ENCODE measurements at places on chromosomes 12 and 14.
A peak's percentile ranks its signal among the peaks of the same experiment; 100 is the strongest.

- no peak for DNase-seq
Measured at GRCh38 chr12:111482462-111482861, 76.7 kb downstream of the SH2B3 start.

GRCh38 chr12:75585330-75585729, 73.9 kb upstream of the KRR1 start:
- DNase-seq: no peak

DNA sequence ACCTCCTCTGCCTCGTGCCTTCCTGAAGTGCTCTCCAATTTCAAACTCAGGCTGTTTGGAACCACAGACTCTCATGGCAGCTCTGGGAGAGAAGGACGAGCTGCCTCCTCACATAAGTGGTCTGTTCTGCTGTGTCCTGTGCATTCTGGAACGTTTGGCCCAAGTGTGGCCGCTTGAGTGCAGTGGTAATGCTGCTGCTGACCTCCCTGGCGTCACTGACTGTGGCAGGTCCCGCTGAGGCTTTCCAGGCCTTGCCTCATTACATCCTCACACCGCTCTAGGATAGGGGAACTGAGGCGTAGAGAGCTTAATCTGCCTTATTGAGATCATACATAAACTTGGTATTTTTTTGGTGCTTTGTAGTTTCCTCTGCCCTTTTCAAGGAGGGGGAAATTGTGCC, 14.2 kb downstream of the CCDC92 start:
- DNase-seq: no peak

- DNase-seq: no peak
Measured at GRCh38 chr12:51470116-51470515, 45.5 kb downstream of the SLC4A8 start.

- DNase-seq: no peak
Measured at GRCh38 chr12:51307655-51308593, 16.1 kb downstream of the BIN2 start.

- DNase-seq: no peak
Measured at GRCh38 chr14:50334211-50334610, 22.1 kb downstream of the DMAC2L start.

- DNase-seq: peak; percentile 83
Measured at GRCh38 chr14:89955022-89955744, 544 bp upstream of the TDP1 start.

- no peak for DNase-seq
Measured at GRCh38 chr14:36067428-36068187, 108.9 kb downstream of the PTCSC3 start.

DNA sequence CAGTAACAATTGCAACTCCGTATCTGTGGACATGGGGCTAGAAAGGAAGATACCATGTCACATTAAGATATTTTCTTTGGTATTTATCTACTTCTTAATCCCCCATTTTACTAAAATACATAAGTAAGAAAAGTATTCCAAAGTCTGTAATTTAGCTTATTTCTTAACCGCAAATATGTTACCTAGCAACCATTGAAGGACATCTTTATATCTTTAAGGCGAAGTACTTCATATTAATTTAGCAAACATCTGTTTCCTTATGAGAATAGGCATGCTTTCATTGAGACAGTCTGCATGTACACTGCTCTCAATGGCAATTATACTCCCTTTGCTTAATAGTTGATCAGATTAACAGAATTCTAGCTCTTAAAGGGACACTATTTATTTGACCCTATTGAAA, 88.8 kb downstream of the NAV3 start:
- DNase-seq: no peak

- no peak for DNase-seq
Measured at GRCh38 chr12:65615118-65615517, 209.2 kb upstream of the HMGA2 start.

- no peak for DNase-seq
Measured at GRCh38 chr12:51730745-51731144, 117.8 kb downstream of the FIGNL2 start.

DNA sequence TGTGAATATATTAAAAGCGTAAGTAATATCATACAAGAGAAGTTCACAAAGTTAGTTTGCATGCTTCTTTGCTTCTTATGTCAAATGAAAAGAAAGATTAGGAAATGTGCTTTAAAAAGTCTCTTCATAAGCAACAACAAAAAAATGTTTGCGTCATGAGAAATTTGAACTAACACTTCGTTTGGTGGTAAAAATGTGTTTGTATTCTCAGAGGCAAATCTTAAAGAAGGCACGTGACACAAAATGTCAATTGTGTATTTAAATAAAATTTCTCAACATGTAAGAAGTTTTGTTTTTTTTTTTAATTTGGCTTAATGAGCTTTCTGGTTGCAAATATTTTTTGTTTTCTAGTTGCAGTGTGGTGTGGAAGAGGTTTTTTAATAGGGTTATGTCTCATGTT, 93.8 kb downstream of the TMTC2 start:
- no peak for DNase-seq

GRCh38 chr12:123513805-123514204, 19.7 kb downstream of the RILPL1 start:
- no peak for DNase-seq

GRCh38 chr14:85317491-85318021, 212.4 kb upstream of the FLRT2 start:
- DNase-seq: no peak

GRCh38 chr12:15268927-15269552, 47.8 kb upstream of the RERG start:
- DNase-seq: peak; percentile 19

GRCh38 chr14:73438993-73439392, 19.4 kb downstream of the NUMB start:
- no peak for DNase-seq

DNA sequence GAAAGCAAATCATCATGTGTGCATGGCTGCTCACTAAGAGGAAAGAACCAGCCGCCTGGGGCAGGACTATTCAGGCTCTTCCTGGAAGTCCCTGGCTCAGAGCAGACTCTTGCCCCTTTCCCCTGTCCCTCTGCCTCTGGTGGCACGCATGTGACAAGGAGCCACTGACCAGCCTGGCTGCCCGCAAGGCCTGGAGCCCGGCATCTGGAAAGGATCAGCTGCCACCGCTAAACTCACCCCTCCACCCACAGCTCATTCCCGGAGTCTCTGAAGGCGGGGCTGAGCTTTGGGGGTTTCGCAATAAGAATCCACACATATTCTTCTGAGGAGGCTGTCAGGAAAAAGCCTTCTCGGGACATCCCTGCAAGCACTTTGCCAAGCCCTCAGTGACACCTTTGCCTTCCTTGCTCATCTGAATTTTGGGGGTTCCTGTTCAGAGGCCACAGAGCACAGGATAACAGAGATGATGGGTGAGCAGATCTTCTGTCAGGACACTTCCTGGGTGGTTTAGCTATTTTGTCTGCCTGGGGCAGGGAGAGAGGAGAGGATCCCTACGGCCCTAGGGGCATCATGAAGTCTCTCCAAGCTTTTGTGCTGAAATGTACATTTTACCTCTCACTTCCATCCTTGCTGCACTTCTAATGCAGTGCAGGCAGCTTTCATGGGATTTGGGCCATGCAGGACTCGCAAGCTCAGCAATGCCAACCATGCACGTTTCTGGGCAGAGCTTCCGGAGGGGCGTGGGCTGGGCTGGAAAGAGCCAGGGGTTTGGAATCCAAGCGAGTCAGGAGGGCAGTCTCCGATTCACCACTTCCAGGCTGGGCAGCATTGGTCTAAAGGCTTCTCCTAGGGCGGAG, 124.8 kb upstream of the MAP1LC3B2 start:
- no peak for DNase-seq

DNA sequence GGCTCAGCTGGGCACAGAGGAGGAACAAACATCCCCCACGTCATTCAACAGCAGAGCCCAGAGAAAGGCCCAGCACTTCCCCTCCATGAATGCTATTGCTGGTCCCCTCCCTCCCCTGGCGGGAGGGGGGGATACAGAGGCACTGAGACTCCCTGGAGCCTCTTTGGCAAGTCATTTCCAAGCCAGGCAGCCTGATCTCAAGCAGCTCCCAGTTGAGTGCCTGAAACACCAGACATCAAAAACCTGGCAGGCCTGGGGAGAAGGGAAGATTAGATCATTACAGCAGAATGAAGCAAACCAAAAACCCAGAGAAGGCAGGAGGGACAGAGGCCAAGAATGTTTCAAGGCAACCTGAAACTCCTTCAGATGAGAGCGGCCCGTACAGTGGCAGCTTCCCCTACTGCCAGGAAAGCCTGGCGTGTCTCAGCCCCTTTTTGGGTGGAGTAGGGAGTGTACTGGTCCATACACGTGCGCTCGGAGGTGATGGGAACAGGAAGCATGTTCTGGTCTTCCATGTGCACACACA, 92.1 kb downstream of the LRRC74A start:
- DNase-seq: peak; percentile 57

DNA sequence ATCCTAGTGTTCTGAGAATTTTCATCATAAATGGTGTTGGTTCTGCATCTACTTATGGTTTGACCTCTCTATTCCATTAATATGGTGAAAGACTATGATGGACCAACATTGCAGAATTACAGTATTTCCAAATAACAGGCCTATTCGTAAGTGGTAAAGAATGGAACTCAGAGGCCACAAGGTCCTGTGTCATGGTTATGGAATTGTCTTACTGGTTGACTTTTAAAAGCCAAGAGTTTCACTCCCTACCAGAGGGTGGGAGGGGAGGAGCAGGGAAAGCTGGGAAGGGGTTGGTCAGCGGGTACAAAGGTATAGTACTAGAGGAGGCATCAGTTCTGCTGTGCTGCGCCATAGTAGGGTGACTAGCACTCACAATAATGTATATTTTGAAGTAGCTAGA, 153.4 kb downstream of the TMEM132D start:
- no peak for DNase-seq

- no peak for DNase-seq
Measured at GRCh38 chr14:91140672-91141071, 26.8 kb downstream of the DGLUCY start.

DNA sequence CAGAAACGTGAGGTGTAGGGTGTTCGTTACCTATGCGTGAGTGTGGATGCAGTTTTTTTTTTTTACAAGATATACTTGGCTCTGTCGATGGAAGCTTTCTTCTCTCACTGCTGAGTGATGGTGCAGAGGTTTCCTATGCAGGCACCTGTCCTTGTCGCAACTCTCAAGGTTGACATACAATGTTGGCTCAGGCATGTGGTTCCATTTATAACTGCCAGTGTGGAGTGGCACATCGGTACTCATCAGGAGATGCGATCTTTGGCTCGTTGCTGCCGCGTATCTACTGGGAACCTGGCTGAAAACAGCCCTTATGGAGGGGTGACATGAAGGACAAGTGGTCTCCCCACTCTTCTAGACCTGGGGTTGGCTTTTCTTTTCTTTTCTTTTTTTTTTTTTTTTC, 109.0 kb downstream of the ZNF664 start:
- no peak for DNase-seq

- no peak for DNase-seq
Measured at GRCh38 chr14:98932431-98933325, 339.3 kb downstream of the BCL11B start.

DNA sequence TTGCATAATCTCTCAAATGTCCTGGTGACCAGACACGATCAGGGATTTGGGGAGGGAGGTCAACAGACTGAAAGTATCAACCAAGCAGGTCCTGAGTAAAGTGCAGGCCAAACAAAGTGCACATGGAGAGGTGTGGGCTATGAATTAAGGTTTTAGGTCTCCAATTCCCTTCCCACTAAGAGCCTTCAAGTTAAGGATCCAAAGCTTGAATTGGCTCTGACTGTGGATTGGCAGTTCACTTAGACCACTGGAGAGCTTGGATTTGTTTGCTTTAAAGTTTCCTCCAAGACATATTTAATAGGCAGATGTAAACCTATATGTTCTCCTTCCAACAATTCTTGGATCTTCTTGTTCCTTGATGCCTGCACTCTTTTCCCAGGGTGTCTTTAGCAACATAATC, 129.6 kb upstream of the IGF1 start:
- DNase-seq: no peak

DNA sequence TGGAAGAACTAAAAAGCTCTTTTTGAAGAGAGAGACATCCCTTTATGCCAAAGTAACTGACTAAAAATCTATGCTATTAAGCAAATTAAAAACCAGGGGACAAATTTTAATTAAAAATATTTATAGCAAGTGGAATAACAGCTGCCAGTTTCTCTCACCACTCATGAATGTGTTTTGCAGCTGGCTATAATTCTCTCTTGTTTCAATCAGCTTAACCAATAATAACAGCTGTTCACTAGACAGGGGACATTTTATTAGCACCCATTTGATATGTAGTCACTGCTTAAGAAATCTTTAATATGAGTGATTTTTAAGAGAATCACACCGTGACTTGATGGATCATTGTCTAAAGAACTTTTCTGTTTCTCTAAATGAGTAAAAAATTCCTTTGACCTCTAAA, 34.2 kb upstream of the KRR1 start:
- no peak for DNase-seq

DNA sequence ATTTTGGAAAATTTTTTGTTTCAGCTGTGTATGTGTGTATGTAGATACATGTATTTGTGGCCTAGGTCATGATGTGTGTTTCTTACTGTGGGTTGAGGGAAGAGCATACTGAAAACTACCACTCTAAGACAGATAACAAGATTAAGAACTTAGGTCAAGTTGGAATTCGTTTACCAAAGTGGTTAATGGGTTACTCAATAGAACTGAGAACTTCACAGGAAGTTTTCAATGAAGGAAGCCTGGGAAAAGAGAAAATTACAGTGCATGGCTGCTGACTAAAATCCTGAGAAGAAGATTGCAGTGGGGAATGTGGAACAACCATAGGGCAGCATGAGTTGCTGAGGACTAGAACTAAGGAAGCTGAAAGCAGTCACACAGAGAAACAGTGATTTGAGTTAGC, 21.4 kb upstream of the FOXG1 start:
- no peak for DNase-seq

DNA sequence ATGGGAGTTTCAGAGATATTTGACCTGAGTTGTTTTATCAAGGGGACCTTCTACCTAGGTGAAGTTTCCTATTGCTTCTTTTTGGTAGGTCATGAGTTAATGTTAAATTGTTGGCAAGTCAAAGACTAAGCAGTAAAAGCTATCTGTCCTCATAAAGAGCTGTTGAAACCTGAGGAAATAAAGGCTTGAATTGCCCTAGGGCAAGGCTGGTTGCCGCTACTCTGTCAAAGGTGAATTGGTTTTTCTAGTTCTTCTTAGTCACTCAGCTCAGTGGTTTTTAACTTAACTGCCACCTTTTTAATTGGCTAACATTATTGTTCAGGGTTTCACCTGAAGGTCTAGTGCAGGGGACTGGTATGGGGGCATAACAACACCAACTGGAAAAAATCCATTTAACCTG, 441.6 kb upstream of the FBXO33 start:
- DNase-seq: no peak

- DNase-seq: no peak
Measured at GRCh38 chr12:106170285-106170684, 31.5 kb upstream of the NUAK1 start.

GRCh38 chr14:52051871-52052270, 17.0 kb downstream of the NID2 start:
- DNase-seq: no peak

DNA sequence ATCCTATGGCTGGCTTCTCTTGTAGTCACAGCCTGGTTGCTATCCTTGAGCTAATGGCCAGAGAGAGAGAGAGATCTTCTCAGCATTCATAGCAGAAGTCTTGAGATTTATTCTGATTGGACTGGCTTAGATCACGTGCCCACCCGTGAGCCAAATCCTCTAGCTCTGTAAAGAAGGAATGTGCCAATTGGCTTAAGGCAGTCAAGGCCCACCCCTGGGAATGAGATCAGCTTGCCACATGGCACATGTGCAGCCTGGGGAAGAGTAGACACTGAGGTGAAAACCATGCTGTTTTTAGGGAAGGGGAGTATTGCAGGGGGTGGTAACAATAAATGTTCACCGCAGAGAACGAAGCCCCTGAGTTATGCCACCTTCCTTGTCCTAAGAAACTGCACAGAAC, 36.3 kb downstream of the PLEKHG7 start:
- DNase-seq: no peak
